ENCODE measurements at places on chromosomes 4 and X.

DNA sequence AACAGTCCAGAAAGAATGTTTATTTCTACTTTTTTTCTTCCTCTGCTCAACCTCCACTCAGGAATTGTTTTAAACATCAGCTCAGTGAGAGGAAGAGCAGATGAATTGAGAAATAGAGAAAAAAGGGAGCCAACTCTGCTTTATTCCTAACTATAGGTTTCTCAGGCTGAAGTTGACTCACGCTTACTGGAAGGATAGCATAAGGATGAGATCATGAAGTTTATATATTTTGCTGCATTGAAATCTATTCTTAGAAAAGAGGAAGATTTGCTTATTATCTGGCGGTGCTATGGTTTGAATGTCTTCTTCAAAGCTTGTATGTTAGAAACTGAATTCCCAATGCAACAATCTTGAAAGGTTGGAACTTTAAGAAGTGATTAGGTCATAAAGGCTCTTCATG is 1673.4 kb upstream of the PCDH7 start:
- no peak for DNase-seq

DNA sequence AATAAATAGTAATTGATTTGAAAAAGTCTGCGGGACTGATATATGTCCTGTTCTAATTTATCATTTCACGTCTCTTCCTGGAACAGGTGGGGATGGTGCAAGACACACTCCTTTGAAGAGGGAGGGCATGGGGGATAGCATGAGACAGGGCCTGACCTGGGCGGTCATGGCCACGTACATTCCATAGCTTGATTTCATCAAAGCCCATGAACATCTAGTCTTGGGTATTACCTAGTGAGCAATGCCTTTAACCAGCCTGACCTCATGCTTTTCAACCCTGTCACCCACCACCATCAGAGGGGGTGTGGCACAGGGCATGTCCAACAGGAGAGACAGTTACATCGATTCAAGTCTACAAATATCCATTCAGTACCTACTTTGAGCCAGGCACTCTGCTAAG is 52.3 kb upstream of the HOPX start:
- no peak for DNase-seq

GRCh38 chr4:123412091-123412505 is 15.5 kb downstream of the SPRY1 start:
- no peak for DNase-seq

DNA sequence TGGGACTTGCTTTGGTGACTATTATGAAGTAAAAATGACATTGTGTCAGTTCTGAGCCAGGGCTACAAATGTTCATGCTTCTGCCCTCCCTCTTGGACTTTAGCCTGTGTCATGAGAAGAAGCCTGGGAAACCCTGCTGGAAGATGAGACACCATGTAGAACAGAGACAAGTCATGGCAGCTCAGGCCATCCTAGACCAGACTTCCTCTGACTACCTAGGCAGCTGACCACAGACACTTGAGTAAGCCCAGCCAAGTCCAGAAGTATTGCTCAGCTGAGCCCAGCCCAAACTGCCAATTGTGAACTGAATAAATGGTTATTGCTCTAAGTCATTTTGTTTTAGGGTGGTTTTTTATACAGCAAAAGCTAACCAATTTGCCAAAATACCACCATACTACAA is 467.6 kb upstream of the CNKSR2 start:
- no peak for DNase-seq

- no peak for DNase-seq
Measured at GRCh38 chr4:125538670-125539069, 223.9 kb downstream of the FAT4 start.

DNA sequence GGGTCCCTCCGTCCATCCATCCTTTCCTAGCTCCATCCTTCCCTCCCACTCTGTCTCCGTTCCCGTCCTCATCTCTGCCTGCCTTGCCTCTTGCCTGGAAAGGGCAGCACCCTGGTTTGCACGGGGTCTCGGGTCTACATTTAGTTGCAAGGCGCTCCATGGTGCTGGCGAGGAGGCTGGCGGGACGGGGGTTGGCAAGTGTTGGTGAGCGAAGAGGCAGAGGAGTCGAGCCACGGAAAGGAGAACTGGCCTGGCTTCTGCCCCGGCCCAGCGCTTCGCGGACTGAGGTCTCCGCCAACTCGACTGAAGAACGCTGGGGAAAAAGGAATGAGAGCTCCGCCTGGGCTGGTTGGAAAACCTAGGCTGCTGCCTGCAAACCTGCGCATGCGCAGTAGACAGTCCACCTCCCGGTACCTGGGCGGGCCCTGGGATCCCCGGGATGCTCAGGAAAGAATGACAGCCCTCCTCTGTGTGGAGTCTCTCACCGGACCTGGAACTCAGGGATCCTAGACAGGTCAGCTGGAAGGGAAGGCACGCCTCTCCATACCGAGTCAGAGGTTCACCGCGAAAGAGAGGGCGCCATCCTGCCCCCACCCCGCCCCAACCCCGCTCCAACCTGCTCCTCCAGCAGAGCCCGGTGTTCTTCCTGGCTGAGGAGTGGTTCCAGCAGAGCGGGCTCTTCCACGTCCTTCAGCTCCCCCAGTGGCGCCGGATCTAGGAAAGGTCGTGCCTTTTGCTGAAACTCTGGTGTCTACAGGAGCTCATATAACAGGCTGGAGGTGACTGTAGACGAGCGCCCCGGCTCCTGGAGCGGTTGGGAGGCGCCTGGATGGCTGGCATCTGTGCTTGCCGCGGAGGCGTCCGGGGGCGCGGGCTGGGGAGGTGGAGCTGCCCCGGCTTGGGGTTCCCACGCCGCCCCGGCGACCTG is 6.0 kb downstream of the FRG2 start:
- DNase-seq: peak; percentile 70

DNA sequence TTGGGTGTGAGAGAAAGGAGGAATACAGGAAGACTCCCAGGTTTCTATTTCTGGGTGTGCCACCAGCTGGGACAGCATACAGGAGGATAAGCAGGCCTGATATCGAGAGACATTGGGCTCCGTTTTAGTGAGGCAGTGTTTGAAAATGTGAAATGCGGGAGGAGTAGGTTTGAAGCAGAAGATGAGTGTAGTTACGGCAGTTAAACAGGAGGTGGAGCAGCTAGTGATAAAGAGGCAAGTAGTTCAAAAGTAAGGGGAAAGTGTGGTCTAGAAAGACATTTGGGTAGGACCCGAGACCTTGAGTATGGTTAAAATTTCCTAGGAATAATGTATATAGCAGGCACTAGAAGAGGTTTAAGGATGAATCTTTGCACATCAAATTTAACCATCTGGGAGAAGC is 42.4 kb downstream of the DCUN1D4 start:
- DNase-seq: no peak

DNA sequence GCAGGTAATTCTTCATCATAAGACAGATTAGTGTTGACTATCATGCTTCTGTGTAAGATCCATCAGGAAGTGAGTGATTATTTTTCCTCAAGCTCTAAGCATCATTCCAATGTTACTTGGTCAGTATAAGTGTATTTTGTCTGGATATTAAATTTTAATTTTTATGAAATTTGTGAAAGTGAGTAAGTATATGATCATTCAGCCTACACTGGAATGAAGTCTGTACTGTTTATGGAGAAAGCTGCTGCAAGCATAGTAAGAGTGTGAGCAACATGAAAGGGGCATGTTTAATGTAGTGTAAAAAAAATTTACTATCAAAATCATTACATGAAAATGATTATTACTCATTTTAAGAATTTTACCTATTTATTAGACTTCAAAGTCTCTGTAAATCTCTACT is 84.8 kb downstream of the IL15 start:
- no peak for DNase-seq

DNA sequence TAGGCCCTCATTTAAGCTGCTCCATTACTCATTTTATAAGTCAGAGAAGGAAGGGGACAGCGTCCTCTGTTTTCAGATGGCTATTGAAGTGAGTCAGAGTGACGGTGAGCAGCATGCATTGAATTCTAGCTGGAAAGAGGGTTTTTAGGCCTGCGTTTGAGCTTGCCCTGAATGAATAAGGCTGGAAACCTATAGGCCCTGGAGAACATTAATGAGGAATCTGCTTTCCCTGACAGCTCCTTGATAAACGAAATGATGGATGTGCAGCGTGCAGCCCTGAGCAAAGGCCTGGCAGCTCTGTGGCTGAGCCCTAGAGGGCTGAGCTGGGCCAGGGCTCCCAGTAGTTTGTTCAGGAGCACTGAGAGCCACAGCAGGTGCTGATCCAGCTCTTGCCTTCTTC is 33.4 kb downstream of the TBL1X start:
- no peak for DNase-seq

DNA sequence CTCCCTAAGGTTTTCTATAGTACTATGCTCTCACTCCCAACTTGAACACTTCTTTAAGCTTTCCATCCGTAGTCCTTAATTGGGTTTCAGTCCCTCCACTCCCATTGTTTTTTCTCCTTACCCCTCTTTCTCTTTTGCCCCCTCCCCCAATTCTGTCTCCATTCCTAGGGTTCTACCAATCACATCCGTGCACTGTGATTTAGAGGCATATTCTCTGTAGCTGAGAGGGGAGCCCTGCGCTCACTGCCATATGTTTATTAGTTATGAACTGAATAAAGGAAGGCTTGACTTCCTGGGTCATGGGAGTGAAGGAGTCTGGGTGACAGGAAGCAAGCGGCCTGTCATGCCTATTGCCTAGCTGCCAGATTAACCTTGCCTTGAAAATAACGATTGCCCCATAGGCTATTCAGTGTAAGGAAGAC is 471 bp downstream of the MCTS1 start:
- DNase-seq: peak; percentile 32

DNA sequence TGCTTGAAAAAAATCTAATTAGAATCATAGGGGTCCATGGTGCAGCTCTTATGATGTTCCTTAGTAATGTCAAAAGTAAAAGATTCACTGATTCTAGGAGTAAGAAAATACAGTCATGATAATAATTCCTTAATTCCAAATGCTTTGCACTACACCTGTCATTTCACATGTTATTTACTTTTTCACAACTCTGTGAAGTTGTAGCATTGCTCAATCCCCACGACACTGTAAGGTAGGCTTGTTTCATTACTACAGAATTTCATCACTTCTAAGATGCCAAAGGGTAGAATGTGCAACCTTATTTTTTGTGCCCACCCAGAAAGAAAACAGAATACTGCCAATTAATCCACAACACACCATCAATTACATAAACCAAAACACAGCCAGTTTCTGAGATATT is 46.1 kb upstream of the LNX1 start:
- no peak for DNase-seq

DNA sequence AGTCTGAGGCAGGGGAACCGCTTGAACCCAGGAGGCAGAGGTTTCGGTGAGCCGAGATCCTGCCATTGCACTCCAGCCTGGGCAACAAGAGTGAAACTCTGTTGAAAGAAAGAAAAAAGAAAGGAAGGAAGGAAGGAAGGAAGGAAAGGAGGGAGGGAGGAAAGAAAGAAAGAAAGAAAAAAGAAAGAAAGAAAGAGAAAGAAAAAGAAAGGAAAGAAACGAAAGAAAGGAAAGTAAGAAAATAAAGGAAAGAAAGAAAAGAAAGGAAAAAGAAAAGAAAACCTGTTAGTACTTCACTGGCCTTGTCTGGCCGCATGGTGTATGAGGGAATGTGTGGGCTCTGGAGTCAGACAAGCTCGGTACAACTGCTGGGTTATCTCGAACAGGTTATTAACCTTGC is 20.8 kb upstream of the MAGEA1 start:
- DNase-seq: no peak

- no peak for DNase-seq
Measured at GRCh38 chrX:109774136-109774535, 41.1 kb upstream of the ACSL4 start.

DNA sequence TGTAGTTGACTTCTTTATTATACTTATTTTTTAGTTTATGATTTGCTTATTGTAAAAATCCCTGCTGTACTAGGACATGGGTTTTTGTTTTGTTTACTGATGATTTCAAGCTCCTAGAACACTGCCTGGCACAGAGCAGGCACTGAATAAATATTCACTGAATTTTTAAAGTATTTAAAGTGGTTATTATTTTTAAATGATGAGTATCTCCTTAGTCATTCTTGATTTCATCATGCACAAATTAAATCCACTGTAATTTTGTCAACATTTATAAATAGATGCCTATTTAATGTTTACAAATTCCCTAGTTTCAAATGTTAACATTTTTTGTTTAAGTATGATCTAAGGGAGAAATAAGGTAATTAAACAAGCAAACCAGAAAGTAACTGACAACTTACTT is 367.9 kb upstream of the SLIT2 start:
- no peak for DNase-seq

GRCh38 chrX:136086521-136086920 is 60.8 kb upstream of the FHL1 start:
- no peak for DNase-seq

DNA sequence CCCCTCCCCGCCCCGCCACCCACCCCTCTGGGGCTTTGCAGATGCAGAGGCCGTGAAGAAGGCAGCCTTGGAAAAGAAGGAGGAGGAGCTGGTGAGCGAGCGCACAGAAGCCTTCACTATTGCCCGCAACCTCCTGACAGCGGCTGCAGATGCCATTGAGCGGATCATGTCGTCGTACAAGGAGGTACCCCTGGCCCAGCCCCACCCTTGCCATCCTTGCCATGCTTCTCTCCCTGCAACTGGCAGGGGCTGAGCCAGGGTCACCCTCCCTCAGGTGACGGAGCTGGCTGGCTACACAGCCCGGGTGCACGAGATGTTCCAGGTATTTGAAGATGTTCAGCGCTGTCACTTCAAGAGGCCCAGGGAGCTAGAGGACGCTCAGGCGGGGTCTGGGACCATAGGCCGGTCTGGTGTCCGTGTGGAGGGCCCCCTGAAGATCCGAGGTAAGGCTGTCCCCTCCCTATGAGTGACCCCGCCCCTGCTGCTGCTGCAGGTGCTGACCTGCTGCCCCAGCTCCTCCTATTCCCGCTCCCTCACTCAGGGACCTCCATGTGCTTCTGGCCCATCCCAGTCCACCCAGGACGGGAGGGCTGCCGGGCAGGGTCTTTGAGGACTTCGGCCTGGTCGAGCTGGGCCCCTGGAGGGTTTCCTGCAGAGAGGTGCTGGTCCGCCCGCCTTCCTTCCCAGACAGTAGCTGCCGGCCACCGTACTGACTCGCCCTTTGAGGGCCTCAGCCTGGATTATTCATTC is 11.6 kb downstream of the ABCD1 start:
- DNase-seq: no peak

DNA sequence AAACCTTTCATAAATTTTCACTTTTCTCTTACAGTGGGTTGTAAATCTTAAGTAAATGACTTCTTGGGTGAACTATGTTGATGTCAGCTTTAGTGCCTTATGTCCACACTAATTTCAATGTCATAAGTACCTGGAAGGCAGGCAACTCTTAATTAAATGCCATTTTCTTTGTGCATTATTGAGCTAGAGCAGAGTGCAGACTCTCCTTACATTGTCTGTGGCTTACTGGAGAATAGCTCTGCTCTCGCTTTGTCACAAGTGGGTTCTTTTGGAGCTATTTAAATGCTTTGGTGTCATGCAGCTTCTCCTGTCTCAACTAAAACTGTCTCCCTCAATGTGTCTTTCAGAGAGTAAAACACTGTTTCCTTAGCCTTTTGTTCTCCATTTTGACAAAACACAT is 411.6 kb downstream of the STIM2 start:
- no peak for DNase-seq

GRCh38 chrX:150258463-150259430 is 104.4 kb upstream of the MAMLD1 start:
- DNase-seq: no peak

Measured in activated T-cell treated with anti-CD3 and anti-CD28 coated beads, Interleukin-2, amount 50 U/mL, for 48 hours (primary cell).